ENCODE measurements at places on chromosomes 2 and 18.
A peak's percentile ranks its signal among the peaks of the same experiment; 100 is the strongest.

GRCh38 chr2:226798422-226799210, 1.0 kb downstream of the IRS1 start:
- peak; percentile 55 for DNase-seq

GRCh38 chr18:42268186-42268725, 313.2 kb downstream of the PIK3C3 start:
- DNase-seq = no peak

GRCh38 chr18:38751898-38752297, 1186.3 kb upstream of the CELF4 start:
- DNase-seq = peak; percentile 2

DNA sequence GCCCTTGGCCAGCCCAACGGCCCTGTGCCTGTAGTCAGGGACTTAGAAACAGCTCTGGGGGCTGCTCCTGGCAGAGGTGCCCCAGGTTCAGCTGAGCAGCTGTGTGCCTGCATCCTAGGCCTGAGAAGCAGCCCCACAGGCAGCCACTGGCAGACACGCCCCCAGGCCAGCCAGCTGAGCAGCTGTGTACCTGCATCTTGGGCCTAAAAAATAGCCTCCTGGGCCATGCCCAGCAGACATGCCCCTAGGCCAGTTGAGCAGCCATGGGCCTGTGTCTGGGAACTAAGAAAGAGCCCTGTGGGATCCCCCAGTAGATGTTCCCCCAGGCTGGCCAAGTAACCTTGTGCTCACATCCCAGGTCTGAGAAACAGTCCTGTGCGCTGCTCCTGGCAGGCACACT, 64.0 kb downstream of the TBR1 start:
- DNase-seq = no peak

- DNase-seq = no peak
These were observed 73.0 kb downstream of the FARSB start for GRCh38 chr2:222582928-222583327.

DNA sequence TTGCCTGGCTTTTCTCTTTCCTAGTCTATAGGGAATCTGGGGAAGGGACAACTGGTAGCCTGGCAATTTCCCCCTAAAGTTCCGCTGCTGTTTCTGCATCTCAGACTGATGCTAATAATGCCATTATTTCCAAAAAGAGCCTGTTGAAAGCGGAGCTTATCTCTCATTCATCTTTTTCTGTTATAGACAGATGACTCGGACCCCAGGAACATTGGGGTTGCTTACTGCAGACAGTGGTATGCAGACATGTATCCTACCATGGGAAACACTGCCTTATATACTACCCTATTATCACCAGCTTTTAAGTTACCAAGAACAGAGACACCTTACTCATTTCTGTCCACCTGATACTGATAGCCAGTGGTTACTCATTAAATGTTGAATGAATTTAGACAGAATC, 15.3 kb downstream of the ETAA1 start:
- no peak for DNase-seq

- DNase-seq = no peak
These were observed 76.4 kb downstream of the ASB1 start for GRCh38 chr2:238502956-238503791.

DNA sequence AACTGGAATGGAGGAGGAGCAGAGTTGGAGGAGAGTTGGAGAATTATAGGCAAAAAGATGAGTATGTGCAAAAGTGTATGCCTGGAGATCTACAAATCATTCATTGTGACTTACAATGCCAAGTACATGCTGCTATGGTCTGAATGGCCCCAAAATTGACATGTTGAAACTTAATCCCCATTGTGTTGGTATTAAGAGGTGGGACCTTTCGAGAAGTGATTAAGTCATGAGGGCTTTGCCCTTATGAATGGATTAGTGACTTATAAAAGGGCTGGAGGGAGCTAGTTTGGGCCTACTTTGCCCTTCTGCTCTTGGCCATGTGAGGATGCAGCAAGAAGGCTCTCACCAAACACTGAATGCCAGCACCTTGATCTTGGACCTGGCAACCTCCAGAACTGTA, 6.3 kb upstream of the RBMS1 start:
- no peak for DNase-seq

- no peak for DNase-seq
These were observed 23.1 kb upstream of the TNFAIP6 start for GRCh38 chr2:151334082-151334815.

DNA sequence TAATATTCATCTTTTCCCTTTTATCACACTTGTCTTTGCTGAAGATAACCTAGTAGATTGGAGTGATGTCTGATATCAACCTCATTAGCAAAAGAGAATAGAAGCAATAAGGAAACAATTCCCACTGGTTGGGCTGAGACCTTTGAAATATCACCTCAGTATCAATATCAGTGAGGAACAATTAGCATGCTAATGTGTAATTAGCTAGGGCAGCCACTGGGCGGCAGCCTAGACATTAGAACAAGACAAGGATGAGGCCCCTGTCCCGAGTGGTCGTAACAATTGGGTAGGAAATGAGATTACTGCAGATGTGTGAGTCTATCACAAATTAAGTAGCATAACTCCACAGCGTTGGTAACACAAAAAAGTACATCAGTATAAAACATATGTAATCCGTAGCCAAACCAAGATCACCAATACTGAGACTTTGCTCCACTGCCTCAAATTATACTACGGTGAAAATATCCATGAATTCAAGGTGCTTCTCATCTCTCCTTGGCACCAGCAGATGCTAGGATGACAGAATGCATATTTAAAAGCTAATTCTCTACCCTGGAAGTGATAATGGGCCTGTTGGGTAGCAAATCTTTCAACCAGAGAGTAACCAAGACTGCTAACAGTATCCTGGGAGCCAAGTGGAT, 99.1 kb downstream of the ALPK2 start:
- DNase-seq = peak; percentile 73

GRCh38 chr2:215799194-215799593, 214.2 kb downstream of the MREG start:
- no peak for DNase-seq

DNA sequence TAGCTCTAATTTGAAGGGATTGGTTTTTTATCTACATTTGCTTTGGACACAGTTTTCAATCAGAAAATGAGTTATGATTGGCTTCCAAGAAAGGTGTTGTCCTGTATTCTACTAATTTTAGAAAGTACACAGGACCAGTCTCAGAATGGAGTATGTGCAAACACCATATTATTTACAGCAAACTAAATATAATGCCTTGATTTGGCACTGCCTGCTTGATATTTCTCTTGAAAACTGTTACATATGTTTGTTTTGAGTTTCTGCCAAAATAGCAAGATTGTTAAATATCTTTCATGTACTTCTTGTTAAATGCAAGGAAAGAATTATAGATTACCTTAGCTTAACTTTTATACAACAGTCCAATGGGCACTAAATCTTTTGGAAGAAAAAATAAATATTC, 694.9 kb downstream of the KCNJ3 start:
- DNase-seq = no peak

- DNase-seq = no peak
These were observed 163.7 kb upstream of the ACVR2A start for GRCh38 chr2:147681093-147681492.

DNA sequence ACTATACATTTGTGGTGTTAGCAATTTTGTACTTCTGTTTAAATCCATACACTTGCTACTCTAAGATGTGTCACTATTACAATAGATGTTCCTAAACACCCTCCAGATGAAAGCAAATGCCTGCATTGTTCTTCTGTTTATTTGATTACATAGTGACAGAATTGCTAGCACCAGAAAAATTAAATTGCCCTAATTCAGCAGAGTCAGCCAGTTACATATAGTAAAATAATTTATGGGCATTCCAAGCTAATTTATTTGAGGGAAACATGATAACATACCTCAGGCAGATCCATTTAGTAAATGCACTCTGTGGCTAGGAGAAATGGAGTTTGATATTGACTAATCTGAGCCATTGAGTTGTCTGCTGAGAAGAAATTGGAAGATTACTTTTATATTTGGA, 347.1 kb upstream of the FSIP2 start:
- no peak for DNase-seq

DNA sequence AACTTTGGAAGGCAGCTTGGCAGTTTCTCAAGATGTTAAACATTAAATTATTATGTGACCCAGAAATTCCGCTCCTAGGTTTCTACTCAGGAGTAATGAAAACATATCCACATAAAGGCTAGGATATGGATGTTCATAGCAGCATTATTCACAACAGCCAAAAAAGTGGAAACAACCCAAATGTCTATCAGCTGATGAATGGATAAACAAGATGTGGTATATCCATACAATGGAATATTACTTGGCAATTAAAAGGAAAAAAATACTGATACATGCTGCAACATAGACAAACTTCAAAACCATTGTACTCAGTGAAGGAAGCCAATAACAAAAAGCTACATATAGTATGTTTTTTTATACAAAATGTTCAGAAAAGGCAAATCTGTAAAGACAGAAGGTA, 12.4 kb upstream of the FAM228A start:
- no peak for DNase-seq

- no peak for DNase-seq
These were observed 24.8 kb upstream of the LMAN1 start for GRCh38 chr18:59383851-59384250.

- DNase-seq = no peak
These were observed 49.1 kb upstream of the CPO start for GRCh38 chr2:206890179-206890578.

GRCh38 chr2:127516041-127516762, 10.1 kb downstream of the IWS1 start:
- no peak for DNase-seq

- DNase-seq = no peak
These were observed 944.3 kb downstream of the LRP1B start for GRCh38 chr2:141186413-141187074.

DNA sequence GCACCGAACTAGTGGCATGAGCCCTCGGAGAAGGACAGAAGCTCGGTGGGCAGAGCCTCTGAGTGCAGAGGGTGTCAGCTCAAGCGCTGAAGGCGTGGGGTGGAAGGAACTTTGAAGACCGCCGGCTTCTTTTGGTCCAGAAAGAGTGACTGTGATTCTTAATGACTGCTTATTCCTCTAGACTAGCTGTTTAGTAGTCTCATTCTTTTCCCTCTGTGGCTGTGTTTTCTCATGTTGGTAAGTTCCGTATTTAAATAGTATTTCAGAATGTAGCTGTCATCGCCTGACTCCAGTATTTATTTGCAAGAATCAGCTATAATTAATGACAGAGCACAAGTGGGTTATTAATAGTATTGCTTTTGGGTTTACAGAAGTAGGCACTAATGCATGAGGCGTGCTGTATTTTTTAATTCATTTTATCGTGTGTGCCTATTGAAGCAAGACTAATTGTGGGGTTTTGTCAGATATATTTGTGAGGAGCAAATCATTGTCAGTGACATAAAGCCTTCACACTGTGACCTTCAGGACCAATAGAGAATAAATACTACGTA, 80.8 kb upstream of the NFATC1 start:
- DNase-seq = no peak

DNA sequence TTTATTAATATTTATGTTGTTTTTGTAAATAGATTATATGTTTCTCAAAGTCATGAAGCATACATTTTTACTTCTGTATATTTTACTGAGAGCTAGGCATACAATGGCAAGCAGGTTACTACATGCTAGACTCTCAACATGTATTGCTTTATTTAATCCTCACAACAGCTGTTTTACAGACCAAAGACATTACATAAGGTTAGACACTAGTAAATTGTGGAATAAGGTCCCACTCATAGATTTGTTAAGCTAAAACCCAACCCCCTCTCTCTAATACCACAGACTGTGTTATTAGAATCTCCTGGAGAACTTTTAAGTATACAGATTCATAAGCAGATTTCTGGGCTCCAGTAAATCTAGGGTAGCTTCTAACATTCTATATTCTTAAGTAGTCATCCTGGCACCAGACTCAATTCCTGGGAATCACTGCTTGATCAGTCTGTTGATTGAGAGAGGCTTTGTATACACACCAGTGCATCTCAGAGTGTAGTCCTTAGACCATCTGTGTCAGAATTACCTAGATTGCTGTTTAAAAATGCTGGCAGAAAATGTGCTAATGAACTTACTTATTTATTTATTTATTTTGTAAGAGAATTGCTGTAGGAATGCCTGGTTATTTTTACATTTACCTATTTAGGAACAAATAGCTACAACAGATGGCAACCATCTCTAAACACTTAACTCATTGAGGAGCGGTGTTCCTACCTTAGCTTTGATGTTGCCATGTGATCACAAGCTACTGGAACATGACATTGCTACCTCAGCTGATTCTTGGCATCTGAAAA, 153.5 kb upstream of the CAVIN2 start:
- DNase-seq = no peak

DNA sequence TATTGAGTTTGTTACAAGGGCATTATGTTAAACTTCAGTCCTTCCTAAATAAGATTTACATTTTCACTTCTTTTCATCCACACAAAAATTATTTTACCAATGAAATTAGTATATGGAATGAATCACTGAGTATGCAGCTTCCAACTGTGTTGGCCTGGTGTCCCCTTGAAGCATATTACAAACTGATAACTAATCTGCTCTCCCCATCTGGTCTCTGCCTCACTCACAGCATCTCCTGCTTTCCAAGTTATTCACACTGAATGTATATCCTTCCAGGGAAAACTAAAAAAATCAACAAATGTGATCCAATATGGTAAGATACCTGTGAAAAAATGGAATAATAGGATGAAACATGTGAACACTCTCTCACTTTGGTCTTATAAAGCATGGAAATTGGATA, 90.0 kb upstream of the NYAP2 start:
- DNase-seq = no peak

- DNase-seq = no peak
These were observed 51.3 kb upstream of the RASGRP3 start for GRCh38 chr2:33425161-33425560.

GRCh38 chr2:101012706-101013181, 10.7 kb downstream of the RPL31 start:
- DNase-seq = no peak

GRCh38 chr2:222554517-222554916, 101.4 kb downstream of the FARSB start:
- no peak for DNase-seq

DNA sequence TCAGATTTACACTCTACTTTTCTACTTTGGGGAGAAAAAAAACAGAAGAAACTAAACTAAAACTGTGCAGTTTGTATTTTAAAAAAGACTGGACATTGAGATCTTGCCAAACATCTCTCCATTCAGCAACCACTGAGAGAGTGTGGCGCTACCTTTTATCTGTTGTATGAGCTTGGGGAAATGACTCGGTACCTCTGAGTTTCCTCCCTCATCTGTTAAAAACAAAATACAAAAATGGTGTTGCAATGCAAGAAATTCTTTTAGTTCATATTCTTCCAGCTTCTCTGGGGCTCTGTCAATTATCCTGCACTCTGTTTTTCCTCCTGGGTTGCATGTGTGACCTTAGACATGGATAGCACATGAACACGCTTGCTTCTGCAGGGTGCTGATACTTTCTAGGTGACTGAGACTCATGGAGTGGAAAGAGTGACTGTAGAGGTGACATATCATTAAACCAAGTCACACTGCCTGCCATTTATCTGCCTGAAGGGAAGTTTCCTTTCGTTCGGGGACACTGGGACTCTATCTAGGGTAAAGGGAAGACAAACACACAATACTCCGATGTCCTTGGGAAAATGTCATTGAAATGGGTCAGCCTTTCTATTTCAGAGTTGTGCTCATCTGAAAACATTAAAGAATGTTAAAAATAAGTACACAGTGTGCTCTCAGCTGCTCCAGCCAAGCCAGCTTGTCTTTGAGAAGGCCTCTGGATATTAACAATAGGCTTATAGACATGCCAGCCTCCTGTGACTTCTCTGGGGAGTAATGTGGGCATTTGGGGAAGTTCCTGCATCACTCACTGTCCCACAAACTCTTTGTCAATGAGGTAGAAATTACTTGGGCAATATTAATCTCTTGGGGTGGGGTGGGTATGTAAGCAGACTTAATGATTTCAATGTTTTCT, 91.4 kb downstream of the TRIB2 start:
- DNase-seq = no peak
